ENCODE measurements at places on chromosomes 4 and X.

GRCh38 chr4:177569434-177569833 is 127.2 kb upstream of the AGA start:
- DNase-seq: no peak

DNA sequence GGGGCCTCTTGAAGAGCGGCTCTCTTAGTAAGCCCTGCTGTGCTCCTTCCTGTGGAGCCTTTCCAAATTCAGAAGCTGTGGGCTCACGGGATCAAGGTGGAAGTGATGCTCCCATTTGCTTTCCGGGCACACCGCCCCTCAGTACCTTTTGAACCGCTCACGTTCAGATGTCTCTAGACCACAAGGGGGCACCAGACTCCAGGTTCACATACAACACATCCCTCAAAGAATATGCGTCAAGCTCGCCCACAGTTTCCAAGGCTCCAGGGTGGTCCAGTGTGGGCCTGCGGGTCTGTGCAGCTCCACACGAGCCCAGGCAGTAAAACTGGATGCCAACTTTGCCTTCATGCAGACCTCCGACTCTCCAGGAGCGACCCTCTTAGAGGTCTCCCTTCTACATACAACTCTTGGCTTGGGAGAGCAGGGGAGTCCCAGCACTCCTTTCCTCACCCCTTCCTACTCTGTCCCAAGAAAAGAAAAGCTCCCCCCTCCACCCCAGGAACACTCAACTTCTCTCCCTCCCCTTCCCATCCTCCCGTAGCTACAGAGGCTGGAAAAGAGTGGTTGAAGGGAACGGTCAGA is 11.0 kb downstream of the SUPT20HL1 start:
- peak; percentile 74 for DNase-seq

GRCh38 chrX:79133904-79134303 is 10.6 kb upstream of the GPR174 start:
- no peak for DNase-seq

GRCh38 chr4:19213388-19213787 is 1038.3 kb upstream of the SLIT2 start:
- DNase-seq: no peak

DNA sequence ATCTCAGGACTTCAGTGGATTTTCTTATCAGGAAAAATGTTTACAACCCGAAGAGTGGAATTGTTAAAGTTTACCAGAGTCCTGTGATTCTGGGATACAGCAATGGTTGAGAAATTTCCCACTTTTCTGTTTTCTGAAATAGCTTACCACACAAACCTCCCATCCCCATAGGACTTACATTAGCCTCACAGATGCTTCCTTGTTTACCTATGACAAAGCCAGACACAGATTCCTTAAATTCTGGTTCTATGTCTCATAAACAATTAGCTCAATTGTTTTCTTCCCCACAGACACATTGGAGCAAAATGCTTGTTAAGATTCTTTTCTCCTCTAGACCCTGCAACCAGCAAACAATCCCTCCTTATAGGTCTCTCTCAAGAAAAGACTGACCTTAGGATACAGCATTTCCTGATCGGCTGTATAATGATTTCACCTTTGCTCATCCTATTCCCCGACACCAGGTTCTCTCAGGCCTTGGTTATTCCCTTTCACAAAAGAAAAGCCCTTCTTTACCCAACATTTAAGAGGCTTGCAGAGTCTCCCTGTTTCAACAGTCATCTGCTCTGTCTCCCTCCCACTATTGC is 886.2 kb downstream of the ARAP2 start:
- DNase-seq: no peak

Measured in stimulated activated CD4-positive, alpha-beta T cell treated with anti-CD3 and anti-CD28 coated beads, Interleukin-12 subunit alpha, Interleukin-12 subunit beta, amount 100 ng/mL, for 48 hours (primary cell).